ENCODE measurements at places on chromosomes 5 and 9.

DNA sequence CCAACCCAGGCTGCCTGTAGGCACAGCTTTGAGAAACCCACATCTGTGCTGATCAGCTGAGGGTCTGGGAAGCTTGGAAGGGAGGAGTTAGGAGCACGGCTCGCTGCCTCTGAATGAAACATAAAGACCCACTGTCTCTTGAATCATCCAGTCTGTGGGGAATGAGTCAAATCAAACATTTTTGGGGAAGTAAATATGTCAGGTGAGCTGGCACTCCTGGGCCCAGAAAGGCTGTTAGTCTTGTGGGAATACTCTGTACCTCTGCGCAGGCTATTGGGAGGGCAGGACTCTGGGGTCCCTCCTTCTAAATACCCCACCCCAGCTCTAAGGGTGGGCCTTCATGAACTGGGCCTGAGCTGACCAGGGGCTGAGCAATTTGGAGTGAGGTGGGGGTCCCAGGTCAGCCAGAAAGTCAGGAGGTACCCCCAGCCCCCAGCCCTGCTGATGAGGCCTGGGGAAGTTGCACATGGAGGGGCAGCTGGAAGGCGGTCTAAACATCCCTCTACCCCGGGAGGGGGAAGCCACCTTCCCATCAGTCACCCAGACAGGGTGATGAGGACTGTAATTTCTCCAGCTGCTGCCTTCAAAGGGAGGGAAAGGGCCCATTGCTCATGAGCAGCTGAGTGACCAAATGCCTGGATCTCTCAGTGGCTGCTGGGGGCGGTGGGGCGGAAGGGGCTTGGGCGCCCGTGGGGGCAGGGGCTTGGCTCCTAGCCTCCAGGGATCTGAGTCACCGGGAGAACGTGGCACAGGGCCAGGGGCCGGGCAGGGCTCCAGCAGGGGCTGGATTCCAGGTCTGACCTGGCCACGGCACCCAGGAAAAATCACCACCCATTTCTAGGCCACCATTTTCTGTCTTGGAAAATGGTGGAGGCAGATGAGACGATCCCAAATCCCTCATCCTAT lies 10.8 kb downstream of the FIBCD1 start:
- DNase-seq, result peak; percentile 63

GRCh38 chr5:57207681-57208080 lies 33.8 kb downstream of the GPBP1 start:
- DNase-seq, result no peak

DNA sequence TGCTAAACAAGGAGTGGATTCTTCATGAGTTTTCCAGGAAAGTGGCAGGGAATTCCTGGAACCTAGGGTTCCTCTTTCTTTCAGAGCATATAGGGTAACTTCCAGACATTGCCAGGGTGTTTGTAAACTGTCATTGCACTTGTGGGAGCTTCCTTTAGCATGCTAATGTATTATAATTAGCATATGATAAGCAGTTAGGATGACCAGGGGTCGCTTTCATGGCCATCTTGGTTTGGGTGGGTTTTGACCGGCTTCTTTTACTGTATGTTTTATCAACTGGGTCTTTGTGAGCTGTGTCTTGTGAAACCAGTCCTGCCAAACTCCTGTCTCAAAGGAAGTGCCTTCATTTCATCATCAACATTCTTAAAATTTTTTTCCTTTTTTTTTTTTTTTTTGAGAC lies 11.9 kb upstream of the MELK start:
- no peak for DNase-seq

DNA sequence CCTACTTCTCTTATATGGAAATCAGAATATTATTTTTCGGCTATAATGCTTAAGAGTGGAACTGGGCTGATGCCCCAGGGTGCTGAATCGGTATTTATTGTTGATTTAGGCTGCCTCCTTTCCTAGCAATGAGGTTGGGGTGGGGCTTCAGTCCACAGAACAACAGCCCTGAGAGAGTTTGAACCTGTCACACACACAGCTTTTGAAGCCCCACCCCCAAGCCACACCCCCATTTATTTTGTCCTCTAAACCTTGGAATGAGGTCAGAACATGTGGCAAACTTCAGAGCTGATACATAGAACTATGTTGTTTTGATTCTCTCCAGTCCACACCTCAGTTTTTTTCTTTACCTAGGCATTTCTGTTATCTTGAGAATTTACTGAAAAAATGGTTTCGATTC lies 51.7 kb upstream of the CAMK4 start:
- DNase-seq, result no peak

GRCh38 chr5:14460844-14461398 lies 120.7 kb upstream of the OTULINL start:
- no peak for DNase-seq

GRCh38 chr5:143101725-143102386 lies 301.6 kb downstream of the NR3C1 start:
- no peak for DNase-seq

- no peak for DNase-seq
Measured at GRCh38 chr9:95286151-95286550, 31.4 kb downstream of the FANCC start.

DNA sequence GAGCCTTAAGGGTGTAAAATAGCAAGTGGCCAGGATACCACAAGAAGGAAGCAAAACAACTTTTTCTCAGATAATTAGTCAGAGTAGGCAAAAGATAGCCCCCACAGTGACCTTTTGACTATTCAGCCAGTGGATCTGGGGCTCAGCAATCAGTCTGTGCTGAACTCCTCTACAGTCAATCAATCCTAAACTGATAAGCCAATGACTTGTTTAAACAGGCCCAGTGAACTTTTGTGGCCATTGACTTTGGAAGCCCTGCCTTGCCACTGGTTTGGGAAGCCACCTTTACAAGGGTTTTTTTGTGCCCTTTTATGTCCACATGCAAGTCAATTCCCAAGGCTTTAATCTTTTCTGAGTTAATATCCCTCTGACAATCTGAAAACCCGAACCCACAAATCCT lies 1565.0 kb upstream of the WWC1 start:
- DNase-seq, result no peak

DNA sequence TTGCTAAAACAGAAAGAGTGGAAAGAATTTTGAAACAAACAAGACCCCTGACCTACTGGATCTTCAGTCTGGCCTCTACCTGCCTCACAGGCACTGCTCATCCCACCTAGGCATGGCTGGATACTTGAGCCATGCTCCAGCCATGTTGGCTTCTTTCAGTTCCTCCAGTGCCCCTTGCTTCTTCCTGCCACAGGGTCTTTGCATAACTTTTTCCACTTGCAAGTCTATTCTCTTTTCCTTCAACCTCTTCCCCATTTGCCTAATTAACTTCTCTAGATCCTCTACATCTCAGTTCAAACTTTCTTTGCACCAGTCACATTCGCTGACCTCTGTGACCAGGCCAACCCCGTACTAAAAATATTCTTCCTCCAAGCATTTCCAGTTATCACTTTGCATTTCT lies 50.4 kb downstream of the STARD4 start:
- DNase-seq, result no peak
